RPMI8226 (cell line): ENCODE measurements at places on chromosomes 3 and 15.

DNA sequence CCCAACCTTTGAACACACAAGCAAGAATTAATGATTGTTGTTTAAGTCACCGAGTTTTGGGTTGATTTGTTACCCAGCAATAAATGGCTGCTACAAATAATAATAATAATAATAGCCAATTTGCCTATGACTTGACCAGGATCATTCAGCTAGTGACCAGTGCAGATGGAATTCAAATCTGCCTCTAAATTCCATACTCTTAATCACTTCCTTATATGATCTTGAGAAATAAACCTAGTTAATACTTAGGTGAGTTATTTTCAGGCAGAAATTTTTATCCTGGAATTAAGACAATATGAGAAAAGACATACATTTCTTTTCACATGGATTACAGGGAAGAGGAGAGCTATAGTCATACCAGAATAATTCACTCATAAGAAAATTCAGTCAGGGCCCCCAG is 116.0 kb upstream of the GALNT15 start:
- DNase-seq: no peak

GRCh38 chr3:140006331-140006730 is 71.3 kb downstream of the CLSTN2 start:
- DNase-seq: no peak

GRCh38 chr3:74529145-74529544 is 85.3 kb downstream of the CNTN3 start:
- no peak for DNase-seq

- DNase-seq: no peak
These were observed 230.4 kb downstream of the GABRG3 start for GRCh38 chr15:27201425-27201824.

- DNase-seq: no peak
These were observed 116.8 kb downstream of the HERC1 start for GRCh38 chr15:63716929-63717328.

GRCh38 chr15:24877174-24877573 is 77.6 kb upstream of the SNRPN start:
- no peak for DNase-seq

DNA sequence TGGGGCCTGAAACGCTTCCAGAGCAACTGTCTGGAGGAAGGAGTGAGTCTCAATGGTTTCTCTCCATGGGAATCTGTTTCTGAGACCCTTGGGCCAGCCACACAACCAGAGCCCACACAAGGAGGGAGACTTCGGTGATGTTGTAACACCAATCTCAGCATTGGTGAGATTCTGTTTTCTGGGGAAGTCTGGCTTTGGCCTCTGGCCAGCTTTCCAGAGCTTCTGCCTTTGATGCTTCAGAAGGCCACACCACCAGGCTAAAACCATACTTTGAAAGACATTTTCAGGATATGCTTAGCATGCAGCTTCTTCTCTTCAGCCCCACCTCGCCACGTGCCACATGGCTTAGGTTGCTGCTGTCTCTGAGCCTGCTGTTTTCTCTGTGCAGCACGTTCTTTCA is 3.6 kb upstream of the EEFSEC start:
- no peak for DNase-seq

- DNase-seq: peak; percentile 91
These were observed 230.4 kb downstream of the ADAMTS17 start for GRCh38 chr15:100111125-100112060.
